ENCODE measurements at places on chromosomes 13 and 19.

DNA sequence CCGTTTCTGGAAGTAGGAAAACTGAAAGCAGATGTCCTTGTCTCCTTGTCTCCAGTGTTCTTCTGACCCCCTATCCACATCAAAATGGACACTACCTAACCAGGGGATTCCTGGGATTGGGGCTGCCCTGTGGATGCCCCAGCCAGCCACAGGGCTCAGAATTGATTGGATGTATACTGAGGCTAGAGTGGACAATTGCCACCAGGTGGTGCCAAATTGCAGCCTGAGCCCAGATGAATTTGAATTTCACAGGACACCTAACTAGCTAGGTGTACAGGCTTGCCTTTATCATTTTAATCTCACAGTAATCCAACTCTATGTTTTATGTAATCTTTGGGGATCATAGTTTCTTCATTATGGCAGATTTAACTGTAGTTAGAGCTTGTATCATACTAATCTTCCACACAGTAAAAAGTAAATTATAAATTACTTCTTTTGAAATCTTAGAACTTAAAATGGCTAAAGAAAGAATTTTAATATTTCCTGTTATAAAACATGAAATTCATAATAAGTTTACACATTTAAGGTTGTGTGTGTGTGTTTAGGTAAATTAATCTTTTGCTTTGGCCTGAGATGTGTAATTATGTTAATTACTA lies 58.0 kb downstream of the PIBF1 start:
- no peak for DNase-seq

DNA sequence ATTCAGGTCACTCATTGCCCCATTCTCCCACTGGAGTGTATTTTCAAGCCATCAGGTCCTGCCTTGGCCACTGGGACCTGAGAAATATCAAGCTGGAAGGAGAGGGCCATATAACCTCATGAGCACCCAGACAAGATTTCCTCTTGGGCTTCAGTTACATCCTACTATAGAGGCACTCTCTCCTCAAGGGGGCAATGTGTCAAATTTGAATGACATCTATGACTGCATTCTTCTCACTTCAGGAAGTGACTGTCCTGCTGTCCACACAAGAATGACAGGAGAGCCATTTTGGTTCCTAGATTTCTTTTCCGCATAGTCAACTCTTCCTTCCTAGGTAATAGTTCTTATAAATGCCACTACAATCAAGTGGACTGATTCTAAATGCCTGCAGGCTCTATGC lies 416.2 kb downstream of the DIAPH3 start:
- no peak for DNase-seq

DNA sequence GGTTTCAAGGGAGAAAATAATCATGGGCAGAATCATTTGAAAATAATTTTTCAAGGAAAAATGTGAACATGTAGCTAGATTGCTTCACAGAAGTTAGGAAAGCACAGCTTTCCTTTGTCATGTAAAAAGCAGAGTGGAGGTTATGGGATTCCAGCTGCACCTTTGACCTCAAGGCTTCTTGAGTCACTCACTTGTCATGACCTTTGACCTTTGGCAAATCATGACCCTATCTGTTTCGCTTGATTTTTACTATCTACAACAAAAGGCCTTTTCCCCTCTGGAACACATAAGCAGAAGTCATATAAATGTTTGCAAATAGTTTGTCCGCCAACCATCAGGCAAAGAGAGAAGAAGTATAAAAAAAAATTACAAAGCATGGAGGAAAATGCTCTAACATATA lies 210.7 kb upstream of the MIR17HG start:
- DNase-seq = no peak

DNA sequence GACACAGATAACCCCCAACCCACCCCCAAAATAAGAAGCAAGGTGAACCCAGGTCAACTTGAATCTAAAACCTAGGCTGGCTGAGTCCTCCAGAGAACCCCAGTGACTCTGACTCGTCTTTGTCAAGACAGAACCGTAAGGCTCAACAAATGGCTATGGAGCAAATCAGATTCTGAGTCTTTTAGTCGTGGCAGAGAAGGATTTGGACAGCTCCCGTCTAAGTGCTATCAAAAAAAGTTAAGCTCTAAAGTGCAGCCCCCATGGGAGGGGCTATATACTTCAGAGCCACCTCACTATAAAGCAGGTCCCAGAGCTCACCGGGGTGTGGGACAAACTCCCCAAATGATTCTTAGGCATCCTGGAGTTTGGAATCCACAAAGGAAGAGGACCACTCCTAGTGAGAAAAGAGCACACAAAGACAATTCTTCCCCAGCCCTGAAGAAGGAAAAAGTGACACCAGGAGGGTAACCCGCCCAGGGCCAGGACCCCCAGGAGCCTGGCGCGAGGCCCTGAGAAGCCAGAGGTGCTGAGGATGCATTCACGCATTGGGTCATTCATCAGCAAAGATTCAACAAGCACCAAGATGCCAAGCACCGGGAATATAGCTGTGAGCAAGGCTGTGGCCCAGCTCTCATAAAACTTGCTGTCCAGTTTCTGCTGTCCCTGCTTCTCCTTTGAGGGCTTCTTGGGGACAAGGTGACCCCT lies 25.4 kb upstream of the C13orf42 start:
- DNase-seq = no peak

DNA sequence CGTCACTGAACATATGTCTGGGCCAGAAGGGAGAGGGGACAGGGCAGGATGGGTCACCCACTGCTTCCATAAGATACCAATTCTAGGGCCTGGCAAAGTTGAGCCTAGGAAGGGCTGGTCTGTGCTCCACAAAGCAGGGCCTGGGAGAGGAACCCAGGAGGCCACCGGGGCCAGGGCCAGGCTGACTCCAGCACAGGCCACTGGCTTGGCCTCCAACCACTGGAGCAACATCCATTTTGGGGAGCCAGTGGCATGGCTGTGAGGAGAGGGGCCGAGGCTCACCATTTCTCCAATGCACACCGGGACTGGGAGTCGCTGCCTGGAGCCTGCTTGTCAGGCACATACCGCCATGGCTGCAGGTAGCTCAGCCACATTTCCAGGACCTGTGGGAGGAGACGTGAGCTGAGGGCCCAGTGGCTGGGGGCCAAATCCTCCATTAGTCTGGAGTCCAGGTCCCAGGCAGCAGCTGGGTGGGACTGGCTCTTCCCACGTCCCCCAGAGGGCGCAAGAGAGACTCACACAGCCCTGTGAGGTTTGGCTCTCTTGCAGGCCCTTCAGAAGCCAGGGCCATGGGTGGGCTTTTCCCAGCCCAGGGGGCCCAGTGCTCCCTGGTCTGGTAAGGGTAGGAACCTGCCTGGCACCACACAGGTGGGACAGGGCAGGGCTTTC lies 27.7 kb downstream of the TUBA3C start:
- DNase-seq = no peak

GRCh38 chr13:48578516-48579164 lies 45.8 kb upstream of the RCBTB2 start:
- DNase-seq = no peak

DNA sequence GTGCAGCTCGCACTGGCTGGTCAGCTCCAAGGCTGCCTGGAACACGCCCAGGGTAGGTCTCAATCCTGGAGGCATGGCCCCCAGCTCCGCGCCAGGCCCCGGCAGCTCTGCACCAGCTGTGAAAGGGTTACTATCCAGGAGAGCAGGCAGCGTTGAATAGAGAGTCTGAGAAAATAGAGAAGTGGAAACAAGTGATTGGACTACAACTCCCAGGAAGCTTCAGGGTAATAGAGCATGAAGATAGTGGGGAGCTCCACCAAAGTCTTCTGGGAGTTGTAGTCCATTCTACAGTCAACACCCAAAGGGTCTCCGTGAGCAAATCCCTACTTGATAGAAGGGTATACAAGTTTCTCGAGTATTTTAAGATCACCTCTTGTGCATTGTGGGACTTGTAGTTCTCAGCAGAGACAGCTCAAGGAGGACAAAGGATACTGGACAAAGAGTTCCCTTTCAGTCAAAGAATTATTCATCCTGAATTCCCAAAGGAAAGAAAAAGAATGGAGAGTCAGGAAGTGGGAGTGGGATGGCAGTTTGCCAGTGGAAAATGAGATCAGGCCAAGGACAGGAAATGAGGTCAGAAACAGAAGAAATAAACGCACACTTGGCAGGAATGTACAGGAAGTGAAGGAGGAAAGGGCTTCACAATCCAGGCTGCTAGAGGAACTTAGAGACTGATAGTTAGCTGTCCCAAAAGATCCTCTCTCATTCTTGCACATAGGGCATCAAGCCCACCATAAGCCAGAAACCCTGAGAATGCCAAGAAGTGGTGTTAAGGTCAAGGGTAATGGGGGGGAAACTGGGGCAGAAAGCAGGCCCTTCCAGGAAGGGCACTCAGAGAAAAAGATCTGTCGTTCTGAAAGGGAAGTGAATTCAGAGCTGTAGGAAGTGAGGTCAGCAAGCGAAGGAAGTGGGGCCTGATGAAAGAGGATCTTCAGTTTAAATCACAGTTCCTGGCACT lies 5.5 kb upstream of the MAMSTR start:
- DNase-seq = no peak

DNA sequence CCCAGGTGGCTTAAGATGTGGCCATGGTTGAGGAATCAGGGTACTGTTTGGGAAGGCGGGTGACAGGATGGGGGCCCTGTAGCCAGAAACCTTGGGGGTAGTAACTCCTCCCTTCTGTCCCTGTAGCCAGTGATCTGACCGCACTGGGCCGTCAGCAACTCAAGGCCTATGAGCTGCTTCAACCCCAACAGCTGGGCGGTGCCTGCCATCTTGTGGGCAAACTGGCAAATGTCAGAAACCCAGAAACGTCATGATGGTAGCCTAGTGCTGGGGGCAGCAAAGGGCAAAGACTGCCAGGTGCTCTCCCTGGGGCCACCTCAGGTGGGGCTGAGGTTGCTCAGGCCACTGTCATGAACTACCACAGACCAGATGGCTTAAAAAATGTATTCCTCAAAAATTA lies 3.5 kb downstream of the COPE start:
- no peak for DNase-seq

Measured in AG09319 (cell line).